ENCODE measurements at places on chromosomes 2 and 18.
A peak's percentile ranks its signal among the peaks of the same experiment; 100 is the strongest.

GRCh38 chr2:43021791-43022509 is 204.5 kb downstream of the ZFP36L2 start:
- no peak for DNase-seq

DNA sequence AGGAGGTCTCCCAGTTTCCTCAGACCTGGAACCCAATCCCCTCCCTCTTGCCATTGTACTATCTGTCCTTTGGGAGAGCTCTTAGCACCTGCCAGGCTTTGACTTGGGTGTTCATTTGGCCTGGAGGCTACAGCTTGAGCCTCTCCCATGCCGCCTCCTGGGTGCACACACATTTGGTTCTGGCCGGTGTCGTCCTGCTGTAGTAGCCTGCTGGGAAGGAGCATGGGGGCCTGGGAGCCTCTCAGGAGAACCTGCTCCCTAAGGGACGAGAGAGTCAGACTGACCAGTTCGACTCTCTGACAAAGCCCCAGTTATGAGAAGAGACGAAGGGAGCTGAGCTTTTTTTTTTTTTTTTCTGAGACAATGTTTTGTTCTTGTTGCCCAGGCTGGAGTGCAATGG is 7.4 kb upstream of the SFTPB start:
- DNase-seq = no peak

GRCh38 chr18:11327391-11328009 is 178.1 kb upstream of the PIEZO2 start:
- DNase-seq = no peak

DNA sequence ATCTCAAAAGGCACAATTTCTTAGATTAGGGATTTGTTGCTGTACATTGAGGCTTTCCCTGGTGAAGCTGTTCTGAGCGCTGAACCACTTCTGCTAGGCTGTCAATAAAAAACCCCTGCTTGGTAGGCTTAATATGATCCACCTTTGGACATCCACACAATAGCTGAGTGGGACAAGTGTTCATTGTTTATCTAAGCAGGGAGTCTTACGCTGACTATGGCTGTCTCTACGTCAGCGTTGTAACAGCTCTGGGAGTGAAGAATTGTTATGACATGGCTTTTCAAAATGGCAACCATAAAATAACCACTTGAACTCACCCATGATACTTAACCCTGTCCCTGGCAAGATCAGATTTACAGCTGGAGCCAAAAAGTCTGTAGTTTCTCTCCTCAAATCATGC is 111.5 kb upstream of the SULT1C3 start:
- no peak for DNase-seq

GRCh38 chr18:46369323-46369722 is 265.1 kb downstream of the HAUS1 start:
- DNase-seq = no peak

- DNase-seq = no peak
Measured at GRCh38 chr18:57051657-57052044, 95.2 kb upstream of the BOD1L2 start.

DNA sequence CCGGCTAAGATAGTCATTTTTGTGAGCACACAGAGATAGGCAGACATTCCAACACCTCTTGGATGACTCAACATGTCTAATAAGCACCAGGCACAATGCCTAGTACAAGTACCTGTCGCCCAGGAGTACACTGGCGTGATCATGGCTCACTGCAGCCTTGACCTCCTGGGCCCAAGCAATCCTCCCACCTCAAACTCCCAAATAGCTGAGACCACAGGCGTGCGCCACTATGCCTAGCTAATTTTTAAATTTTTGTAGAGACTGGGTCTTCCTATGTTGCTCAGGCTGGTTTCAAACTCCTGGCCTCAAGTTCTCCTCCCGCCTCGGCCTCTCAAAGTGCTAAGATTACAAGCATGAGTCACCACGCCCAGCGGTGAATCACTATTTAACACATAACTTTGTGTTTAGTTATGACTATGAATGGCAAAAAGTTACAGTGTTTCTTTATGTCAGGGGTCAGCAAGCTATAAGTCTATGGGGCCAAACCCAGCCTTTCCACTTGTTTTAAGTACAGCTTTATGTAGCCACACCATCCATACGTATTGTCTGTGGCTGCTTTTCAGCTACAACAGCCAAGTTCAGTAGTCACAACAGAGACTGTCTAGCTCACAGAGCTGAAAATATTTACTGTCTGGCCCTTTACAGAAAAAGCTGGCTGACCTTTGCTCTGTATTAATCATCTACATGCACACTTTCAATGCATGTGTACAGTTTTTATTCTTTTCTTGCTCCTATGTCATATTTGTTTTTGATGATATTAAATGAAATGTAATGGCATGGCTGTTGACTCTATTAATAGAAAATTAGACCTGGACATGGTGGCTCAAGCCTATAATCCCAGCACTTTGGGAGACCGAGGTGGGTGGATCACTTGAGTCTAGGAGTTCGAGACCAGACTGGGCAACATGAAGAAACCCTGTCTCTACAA is 18.7 kb downstream of the ORC2 start:
- peak; percentile 66 for DNase-seq

GRCh38 chr2:132547090-132547687 is 122.8 kb downstream of the LYPD1 start:
- DNase-seq = peak; percentile 24

GRCh38 chr2:58895857-58896256 is 654.7 kb upstream of the FANCL start:
- no peak for DNase-seq

DNA sequence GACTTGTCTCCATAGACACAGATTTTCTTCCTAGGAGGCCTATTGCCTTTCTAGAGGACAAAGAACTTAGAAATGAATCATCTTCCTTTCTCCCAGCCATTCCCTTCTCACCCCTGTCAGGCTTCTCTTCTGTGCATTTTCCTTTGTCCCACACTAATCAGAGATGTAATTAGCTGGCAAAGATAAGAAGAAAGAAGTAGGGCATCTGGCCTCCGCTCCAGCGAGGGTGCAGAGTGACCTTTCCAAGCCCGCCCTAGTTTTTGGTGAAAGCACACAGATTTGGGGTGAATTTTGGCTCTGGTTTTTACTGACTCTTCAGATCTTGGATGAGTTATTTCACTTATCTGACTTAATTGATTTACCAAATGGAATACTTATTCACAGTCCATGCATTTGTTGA is 626.5 kb downstream of the ZEB2 start:
- no peak for DNase-seq

- DNase-seq = no peak
Measured at GRCh38 chr2:199684832-199685231, 166.2 kb downstream of the FTCDNL1 start.

DNA sequence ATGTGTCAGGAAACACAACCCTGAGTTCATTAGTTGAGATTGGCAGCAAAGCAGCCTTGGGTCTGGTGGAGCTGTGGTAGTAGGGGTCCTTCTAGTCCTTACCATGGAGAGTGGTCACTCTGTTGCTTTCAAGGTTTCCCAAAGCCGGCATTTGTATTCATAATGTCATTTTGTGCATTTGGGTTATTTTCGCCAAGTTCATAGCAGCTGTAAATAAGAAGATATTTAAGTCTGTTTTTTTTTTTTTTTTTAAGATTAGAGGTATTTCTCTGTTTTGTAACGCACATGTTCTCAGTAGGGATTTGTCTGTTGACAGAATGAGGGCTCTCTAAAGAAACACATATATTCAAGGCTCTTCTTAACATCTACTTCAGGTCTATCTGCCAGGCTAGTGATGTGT is 114.1 kb downstream of the PRPF40A start:
- DNase-seq = no peak

DNA sequence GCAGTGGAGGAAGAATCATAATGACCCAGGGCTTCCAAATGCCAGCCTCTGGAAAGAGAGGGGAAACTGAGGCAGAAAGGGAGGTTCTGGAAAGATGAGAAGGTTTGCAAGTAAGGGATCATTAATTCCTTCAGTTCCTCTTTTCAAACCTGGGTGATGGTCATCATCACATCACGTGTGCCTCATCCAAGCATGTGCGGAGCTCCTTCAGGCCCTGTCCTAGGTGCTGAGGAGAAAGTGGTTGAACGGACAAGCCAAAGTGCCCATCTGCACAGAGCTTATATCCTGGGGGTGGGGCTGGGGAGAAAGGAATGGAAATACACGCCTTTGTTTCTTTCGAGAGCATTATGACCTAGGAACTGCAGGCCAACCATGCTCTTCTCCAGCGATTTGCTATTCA is 60.2 kb upstream of the AFF3 start:
- DNase-seq = no peak

DNA sequence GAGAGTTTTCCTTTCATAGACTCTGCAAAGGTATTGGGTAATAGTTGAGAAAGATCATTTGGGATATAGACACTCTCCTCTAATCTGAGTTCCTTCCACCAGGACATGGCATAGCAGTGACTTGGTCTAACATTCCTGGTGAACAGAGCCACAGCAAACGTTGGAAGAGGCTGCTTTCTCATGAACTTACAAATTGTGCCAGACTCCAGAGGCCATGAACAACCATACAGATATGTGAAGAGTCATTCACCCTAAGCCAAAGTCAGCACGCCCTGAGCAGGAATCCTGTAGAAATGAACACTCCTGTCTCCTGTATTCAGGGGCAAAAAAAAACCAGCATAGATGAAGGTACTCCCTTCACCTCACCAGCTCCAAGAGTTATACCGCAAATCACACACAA is 152.8 kb downstream of the TMEM18 start:
- no peak for DNase-seq

DNA sequence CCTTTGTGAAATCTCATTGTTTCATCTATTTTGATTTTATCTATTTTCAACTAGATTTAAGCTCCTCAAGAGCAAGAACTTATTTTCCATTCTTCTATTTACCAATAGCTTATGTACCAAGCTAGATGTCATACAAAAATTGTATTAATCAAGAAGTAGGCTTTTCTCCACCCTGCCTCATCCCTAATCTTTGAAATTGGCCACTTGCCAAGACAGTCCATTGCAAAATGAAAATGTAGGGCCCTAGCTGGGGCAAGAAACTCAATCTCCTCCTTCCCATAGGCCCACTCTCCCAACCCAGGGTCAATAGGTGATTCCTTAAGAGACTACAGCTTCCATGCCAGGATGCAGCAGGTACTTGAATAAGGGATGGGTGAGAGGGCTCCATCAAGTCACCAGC is 39.3 kb upstream of the STPG4 start:
- DNase-seq = no peak

DNA sequence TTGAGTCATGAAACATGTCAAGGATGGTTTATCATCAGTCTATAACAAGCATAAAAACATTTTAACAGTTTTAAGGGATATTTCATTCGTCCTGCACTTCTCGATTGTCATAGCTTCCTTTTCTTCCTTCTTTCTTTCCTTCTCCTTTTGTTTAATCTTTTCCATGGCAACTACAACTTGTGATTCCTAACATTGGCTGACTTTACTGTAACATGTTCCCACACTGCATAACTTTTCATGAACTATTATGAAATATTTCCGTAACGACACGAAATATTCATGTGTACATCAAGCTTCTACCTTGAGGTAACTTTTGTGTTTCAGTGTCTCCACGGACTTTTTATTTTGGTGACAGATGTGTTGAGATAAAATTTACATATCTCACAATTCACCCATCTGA is 134.4 kb downstream of the ACTR3 start:
- no peak for DNase-seq

GRCh38 chr2:3475771-3476170 is 43.6 kb downstream of the ADI1 start:
- DNase-seq = no peak

DNA sequence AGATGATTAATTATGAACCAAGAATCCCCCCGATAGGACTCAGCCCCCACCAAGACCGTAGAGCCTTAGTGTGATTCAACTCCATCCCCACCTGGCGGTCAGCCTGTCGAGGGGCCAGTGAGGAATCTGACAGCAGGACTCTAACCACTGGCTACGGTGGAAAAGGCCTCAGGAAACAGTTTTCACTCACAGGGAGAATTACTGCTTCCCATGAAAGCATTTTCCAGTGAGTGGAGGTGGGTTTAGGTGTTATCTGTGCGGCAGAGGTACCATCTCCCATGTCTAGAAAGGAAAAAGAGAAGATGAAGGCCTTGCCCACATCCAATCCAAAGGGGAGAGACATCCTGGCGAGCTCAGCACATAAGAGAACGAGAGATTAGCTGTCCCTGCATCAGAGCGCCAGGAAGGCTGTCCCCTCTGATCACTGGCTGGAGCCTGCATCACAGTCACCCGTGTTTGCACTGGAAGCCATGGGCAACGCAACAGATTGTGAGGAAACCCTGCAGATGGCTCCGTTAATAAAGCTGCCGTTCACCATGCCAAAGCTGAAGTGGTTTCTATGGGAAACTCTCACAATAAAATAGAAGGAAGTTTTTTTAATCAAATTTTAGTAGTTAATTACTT is 22.3 kb downstream of the COX7A2L start:
- no peak for DNase-seq

GRCh38 chr2:205706769-205707381 is 24.6 kb downstream of the NRP2 start:
- DNase-seq = no peak

GRCh38 chr2:181073896-181074295 is 93.5 kb downstream of the UBE2E3 start:
- DNase-seq = no peak

GRCh38 chr2:232588680-232589585 is 38.4 kb downstream of the EIF4E2 start:
- DNase-seq = peak; percentile 34

DNA sequence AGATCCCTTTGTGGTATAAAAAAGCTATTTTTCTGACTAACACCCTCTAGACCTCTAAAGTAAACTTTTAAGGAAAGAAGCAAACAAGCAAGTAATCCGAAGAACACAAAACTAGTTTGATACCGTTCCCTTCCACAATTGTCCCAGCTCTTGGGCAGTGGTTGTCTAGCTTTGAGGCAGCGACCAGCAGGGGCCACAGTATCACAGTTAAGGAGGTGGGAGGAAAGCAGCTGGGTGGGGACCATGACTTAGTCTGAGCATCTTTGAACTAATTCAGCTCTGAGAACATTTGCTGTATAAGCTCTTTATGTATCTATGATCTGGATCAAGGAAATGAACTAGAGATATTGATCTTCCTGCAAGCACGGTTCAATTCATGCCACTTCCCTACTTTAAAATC is 51.0 kb downstream of the SF3B1 start:
- no peak for DNase-seq

DNA sequence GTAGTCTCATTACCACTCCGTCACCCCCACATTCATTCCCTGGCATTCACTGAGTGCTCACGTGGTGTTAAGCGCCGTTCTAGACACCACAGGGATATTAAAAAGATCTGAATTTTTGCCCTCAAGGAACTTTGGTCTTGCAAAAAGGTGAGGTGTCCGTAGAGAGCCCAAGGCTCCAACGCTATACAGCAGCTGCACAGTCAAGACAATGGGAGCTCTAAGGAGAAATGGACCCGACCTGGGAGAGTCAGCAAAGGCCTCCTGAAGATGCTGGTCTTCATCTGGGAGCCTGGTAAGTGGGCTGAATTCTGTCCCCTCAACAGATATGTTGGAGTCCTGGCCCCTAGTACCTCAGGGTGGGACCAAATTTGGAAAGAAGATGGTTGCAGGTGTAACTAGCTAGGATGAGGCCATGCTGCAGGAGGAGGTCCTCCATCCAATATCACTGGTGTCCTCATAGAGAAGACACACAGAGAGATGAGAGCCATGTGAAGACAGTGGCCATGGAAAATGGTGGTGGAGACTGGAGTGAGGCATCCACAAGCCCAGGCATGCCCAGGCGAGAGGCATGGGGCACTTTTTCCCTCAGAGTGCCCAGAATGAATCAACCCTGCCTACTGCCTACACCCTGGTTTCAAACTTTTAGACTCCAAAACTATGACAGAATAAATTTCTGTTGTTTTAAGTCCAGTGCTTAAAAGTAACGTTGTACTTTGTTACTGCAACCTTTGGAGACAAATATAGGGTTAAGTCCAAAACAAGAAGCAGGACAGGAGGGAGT is 247.3 kb downstream of the TTC32 start:
- no peak for DNase-seq

- peak; percentile 33 for DNase-seq
Measured at GRCh38 chr2:156083763-156084493, 248.6 kb downstream of the NR4A2 start.

All from epithelial cell of prostate (primary cell).